CD4-positive, alpha-beta T cell treated with Interleukin-2 at 100 ng/mL for 4 hours (primary cell): ENCODE measurements at places on chromosomes 3 and 15.

DNA sequence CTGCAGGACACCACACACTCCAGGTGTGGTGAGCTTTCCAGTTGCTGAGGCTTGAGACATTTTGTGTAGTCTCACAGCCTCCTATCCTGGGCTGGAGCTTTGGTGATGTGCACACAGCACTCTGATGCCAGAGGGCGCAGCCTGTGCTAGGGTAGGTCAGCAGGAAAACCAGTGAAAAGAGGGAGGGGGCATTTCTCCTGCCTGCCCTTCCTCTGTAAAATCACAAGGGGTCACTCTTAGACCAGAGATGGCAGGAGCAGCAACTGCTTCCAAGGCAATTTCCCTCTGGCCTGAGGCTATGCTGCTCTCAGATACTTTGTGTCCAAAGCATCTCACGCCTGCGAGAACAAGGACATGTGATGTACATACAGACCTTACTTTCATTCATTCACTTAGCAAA, 16.5 kb upstream of the MUSTN1 start:
- DNase-seq: peak; percentile 23

DNA sequence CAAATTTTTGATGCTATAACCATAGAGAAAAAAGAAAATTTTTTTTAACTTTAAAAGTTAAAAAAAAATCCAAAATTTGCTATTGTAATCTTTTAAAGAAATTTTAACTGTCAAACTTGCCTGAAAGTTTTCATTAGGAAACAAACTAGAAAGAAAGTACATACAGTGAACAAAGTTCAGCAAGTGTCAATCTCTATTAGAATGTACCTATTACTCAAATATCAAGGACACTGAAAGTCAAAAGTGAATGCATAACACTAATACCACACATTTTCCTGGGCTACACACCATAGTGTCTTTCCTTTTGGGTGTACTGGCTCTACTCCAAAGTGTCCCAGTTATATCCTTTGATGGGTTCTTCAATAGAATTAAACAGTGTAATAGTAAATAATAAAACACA, 56.8 kb downstream of the LRRFIP2 start:
- no peak for DNase-seq

- DNase-seq: no peak
Measured at GRCh38 chr3:36380221-36381031, at the start of gene STAC. STAC (plus strand) TSS chr3:36380504; CDS start chr3:36380644, 140 bp downstream.

- DNase-seq: no peak
Measured at GRCh38 chr15:101458908-101459578, 30.5 kb downstream of the PCSK6 start.

GRCh38 chr3:55160241-55160983, 232.6 kb upstream of the LRTM1 start:
- no peak for DNase-seq

DNA sequence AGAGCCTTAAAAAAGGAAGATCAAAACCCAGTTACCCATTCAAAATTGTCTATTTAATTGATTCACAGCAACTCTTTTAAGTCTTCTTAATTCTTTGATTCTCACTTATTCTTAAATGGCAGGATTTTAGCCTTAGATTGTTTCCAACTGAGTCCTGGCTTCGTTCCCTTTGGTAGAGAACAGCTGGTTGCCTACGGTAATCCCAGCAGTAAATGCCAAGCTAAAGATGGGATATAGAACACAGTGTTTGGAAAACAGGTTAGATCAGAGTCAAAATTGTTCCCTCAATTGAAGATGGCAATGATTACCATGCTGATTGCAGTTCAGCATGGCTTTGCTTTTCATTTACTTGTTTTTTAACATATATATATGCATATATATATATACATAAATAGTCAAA, 300.9 kb downstream of the PYDC2 start:
- no peak for DNase-seq

- DNase-seq: no peak
Measured at GRCh38 chr3:138351916-138352550, 3.7 kb downstream of the MRAS start.

GRCh38 chr3:143443851-143444331, 324.3 kb downstream of the CHST2 start:
- peak; percentile 41 for DNase-seq

GRCh38 chr3:158747417-158747816, 15.2 kb upstream of the RARRES1 start:
- no peak for DNase-seq

DNA sequence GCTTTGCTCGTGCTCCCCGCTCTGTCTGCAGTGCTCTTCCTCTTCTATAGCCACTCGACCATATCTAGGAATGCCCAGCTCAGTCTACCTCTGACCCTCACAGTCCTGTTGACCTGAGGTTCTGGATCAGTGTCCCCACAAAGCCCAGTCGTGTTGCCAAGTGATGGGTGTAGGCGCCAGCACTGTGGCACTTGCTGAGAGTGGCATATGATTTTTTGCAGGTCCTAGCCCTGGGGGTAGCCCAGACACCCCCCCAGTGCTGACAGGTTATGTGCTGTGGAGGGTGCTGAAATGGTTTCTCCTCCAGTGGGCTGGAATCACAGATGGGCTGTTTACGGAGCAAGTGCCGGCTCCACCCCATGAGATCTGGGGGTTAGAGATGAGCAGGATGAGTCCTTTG, 32.5 kb downstream of the ACAD9 start:
- no peak for DNase-seq

GRCh38 chr3:112770951-112771350, 75.7 kb downstream of the CD200R1L start:
- DNase-seq: no peak

DNA sequence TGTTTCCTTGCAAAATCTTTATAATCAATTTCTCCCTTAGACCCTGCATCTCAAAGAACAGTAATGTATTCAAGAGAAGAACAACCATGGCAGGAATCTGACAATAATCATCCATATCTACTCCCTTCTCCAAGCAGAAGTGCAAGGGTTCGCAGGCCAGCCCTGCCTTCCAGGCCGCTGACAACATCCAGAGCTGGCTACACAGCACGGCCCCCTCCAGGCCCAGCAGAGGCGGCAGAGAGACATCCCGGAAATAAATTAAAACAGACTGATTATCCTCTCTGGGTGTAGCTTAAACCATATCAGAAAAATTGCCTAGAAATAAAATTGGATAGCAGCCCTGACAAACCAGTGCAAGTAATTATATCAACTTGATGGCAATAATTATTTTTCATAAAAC, 223.3 kb downstream of the FAM43A start:
- DNase-seq: no peak

GRCh38 chr3:58743296-58743695, 76.7 kb upstream of the FAM3D start:
- DNase-seq: no peak

- DNase-seq: no peak
Measured at GRCh38 chr3:53163444-53164387, 2.7 kb downstream of the PRKCD start.

DNA sequence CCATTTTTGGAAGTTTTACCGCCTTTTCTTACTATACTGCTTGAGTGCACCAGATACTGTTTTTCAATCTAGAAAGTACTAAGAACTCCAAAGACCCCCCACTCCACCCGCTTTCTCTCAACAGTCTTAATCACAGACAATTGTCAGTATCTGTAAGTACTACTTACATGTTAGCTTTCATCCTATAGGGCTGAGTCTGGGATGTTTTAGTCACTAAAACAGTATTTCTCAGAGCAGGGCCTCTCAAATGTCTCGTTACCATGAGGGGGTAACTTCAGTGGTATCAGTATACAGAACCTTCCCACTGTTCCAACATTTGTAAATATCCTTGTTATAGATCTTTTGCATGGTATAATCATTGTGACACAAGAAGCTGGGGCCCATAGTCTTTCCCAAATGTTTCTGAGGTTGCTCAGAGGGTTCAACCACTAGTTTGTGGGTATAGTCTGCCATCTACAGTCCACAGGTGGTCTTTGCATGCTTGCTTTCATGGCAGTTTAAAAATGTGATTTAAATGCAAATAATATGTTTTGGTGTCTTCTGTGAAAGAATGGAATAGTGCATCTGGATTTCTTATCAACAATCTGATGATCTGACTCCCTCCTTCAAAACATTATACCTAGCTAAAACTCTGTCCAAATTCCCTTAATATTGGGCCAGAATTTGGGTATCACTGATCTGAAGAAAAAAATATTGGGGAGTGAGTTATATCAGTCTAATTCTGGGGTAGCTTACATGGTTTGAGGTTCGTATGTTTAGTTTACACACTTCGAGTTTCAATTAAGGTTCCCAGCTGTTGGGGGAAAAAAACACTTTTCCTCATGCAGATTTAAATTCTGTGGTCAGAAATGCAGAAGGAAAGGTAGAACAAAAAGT, 18.0 kb upstream of the DNAJC13 start:
- peak; percentile 22 for DNase-seq
